ENCODE measurements at places on chromosomes 1 and 21.

DNA sequence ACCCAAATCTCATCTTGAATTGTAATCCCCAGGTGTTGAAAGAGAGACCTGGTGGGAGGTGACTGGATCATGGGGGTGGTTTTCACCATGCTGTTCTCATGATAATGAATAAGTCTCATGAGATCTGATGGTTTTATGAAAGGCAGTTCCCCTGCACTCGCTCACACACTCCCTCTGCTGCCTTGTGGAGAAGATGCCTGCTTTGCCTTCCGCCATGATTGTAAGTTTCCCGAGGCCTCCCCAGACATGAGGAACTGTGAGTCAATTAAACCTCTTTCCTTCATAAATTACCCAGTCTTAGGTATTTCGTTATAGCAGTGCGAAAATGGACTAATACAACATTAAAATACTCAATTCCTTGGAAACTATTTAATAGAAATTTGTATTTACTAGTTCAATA lies 99.2 kb downstream of the PROX1 start:
- no peak for DNase-seq

- no peak for DNase-seq
These were observed 81.5 kb downstream of the ADARB1 start for GRCh38 chr21:45155910-45156309.

DNA sequence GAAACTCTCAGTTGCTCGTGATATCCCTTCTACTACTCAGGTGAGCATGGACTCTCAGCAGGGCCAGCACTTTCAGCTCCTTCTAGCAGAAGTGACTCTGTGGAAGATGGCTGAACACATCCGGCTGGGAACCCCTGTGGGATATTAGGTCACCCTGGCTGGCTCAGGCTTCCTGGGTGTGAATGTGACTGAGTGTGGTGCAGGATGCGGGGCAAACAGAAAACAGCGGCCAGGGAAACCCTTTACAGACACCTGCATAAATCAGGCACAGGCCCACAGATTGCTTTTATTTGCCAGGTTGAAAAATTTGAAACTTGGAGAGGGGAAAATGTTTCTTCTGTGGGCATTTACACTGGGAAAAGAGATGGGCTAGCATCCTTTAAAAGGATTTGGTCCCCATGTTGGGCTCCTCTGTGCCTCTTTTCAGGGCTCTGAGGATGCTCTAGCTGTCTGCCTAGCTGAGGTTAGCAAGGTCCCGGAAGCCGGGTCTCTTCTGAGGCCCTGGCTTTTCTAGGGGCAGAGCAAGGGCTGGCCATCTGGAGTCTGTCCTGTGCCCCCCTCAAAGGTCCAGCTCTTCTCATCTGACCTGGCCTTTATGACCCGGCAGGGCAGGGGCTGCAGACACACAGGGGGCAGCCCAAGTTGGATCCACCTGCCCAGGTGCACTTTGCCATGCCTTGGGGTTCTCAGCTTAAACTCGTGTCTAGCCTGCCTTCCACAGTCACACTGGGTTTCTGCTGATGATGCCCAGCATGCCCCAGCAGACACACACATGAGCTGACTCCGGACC lies 243.0 kb downstream of the SIPA1L2 start:
- no peak for DNase-seq

DNA sequence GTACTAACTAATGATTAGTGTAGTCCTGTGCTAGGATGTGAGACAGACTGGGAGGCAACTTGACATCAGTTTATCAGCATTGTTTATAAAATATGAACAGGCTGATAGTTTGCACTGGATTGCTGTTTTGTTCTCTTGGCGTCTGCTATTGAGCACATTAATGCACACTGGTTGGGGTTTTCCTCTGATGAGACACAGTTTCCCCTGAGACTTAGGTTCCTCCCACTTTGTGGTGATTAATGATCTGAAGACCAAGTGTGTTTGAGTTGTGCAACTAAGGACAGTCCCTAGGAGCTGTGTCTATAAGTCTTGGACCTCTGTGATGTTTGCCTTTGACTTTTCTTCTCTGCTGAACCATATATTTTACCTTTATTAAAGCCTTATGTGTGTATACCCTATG lies 1015.4 kb downstream of the AMY1C start:
- DNase-seq, result no peak
